Hepatocyte (in vitro differentiated cells): ENCODE measurements at places on chromosomes 2 and 18.

DNA sequence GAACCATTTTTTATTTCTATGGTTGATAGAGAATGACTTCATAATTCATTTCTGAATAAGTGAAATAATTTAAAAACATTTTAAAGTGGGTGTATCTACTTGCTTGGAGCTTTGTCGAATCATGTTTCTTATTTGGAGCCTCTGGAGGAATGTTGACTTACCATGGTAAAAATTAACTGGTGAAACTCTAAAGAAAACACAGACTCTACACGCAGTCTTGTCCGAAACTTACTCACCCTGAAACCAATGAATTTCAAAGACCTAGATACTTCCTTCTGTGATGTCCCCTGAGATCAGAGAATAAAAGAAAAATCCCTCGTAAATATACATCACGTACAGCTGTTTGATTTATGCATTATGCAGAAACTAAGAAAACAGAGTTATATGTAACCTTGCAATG, 665.2 kb upstream of the NRXN1 start:
- H3K4me3 ChIP-seq, result no peak overlapping the region
- no peaks in the 10 kb centered on the region for H3K27me3 ChIP-seq
- DNase-seq, result peak; percentile 8
- no peaks in the 10 kb centered on the region for H3K36me3 ChIP-seq
- H3K4me1 ChIP-seq, result peaks cover 12% of the 10 kb centered on the region

- no peak overlapping the region for H3K27ac ChIP-seq
- H3K4me1 ChIP-seq, result no peaks in the 10 kb centered on the region
- no peak for DNase-seq
- H3K27me3 ChIP-seq, result no peaks in the 10 kb centered on the region
- no peaks in the 10 kb centered on the region for H3K36me3 ChIP-seq
Observed at GRCh38 chr18:26362021-26362420, 135.8 kb downstream of the TAF4B start.

GRCh38 chr2:188511346-188511745, 219.7 kb downstream of the GULP1 start:
- H3K4me3 ChIP-seq, result no peak overlapping the region
- H3K27ac ChIP-seq, result no peak overlapping the region
- DNase-seq, result no peak
- no peaks in the 10 kb centered on the region for H3K36me3 ChIP-seq
- no peaks in the 10 kb centered on the region for H3K27me3 ChIP-seq

GRCh38 chr2:230441227-230441897, 25.4 kb downstream of the SP100 start:
- DNase-seq, result no peak
- no peak overlapping the region for H3K4me3 ChIP-seq
- no peaks in the 10 kb centered on the region for H3K4me1 ChIP-seq
- no peaks in the 10 kb centered on the region for H3K36me3 ChIP-seq
- no peak overlapping the region for H3K27ac ChIP-seq

- DNase-seq, result no peak
- no peaks in the 10 kb centered on the region for H3K4me1 ChIP-seq
- H3K27ac ChIP-seq, result no peak overlapping the region
- H3K36me3 ChIP-seq, result no peaks in the 10 kb centered on the region
- H3K27me3 ChIP-seq, result no peaks in the 10 kb centered on the region
Observed at GRCh38 chr2:36193680-36194079, 161.9 kb upstream of the CRIM1 start.

GRCh38 chr2:19474128-19474527, 115.7 kb upstream of the OSR1 start:
- no peak overlapping the region for H3K27ac ChIP-seq
- H3K36me3 ChIP-seq, result no peaks in the 10 kb centered on the region
- no peak overlapping the region for H3K4me3 ChIP-seq
- H3K27me3 ChIP-seq, result no peaks in the 10 kb centered on the region

DNA sequence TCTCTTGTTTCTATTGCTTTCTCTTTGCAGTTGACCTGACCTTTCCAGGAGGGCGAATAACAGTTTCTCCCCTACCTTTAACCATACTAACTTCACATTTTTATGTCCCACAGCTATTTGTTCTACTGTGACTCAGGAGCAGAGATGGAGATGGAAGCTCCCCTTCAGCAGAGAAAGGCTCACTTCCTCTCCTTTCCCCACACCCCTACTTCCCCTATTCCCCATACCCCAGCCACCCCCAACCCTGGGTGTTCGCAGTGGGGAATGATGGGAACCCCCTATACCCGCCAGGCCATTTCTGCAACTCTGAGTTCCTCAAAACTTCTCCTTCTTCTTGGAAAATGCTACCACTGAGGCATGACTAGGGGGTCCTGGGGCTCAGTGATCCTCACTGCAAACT, 285.4 kb upstream of the MGAT5 start:
- DNase-seq, result no peak
- no peak overlapping the region for H3K4me3 ChIP-seq
- H3K4me1 ChIP-seq, result no peaks in the 10 kb centered on the region
- H3K27ac ChIP-seq, result no peak overlapping the region
